ENCODE measurements at places on chromosomes 6 and 20.

DNA sequence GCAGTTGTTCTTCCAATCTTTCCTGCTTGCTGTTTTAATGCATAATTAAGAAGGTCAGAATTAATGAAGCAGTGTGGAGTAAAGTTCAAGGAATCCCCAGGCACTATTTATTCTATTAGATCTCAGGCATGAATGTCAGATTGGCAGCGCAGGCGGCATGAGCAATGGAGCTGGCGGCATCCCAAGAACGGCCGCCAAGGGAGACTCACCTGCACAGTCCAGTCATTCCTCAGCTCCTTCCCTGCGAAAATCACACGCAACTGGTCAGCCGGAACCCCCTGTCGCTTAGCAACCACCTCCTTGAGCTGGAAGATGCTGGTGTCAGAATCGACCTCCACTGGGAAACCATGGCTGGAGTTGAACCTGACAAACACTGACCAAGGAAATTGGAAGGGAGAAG is 284.5 kb downstream of the PRKN start:
- H3K4me1 ChIP-seq = no peaks in the 10 kb centered on the region
- H3K27ac ChIP-seq = no peak overlapping the region
- no peak overlapping the region for H3K4me3 ChIP-seq
- H3K27me3 ChIP-seq = no peaks in the 10 kb centered on the region

DNA sequence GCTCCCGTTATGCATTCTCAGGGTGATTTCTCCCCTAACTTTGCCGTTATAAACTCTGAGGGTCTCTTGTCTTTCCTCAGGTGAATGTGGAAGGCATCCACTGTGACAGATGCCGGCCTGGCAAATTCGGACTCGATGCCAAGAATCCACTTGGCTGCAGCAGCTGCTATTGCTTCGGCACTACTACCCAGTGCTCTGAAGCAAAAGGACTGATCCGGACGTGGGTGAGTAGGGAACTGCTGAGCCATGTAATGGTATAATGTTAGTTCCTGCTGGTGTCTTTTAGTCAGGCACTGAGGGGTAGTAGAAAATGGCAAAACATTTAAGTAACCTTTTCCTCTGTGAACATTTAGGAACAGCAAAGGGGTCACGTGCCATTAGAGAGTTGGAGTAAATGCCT is 395.4 kb downstream of the ARHGAP18 start:
- H3K27me3 ChIP-seq = no peaks in the 10 kb centered on the region
- H3K4me3 ChIP-seq = no peak overlapping the region
- DNase-seq = no peak

DNA sequence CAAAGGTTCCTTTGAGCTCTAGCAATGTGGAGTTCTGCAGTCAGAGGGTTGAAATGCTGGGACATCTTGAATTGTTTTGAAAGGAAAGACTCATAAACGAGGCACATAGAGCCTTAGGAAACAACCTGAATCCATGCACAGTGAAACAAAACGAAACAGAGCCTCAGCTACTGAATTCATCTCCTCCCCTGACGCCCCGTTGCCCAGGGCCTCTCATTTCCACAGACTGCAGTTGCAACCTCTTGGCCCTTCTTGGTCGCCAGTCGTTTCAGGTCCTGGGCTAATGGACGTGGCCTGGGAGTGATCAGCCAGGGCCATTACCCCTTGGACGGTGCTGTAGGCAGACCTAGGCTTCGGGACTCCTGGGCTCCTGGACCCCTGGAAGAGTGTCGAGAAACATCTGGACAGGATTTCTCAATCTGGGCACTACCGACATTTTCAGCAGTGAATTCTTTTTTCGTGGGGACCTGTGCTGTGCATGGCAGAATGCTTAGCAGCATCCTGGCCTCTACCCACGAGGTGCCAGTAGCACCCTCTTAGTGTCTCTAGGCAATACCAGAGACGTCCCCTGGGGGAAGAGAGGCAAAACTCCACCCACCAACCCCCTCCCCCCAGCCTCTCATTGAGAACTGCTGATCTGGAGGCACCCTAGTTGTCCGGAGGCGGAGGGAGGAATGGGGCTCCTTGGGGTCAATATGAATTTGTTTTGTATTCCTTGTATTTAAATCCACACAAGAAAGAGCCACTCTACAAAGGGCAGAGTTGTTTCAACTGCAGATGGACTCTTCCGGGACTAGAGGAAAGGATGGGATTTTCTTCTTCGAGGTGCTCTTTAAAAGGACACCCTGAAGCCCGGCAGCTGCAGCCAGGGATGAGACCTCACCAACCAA is 50.2 kb downstream of the TMEM242 start:
- H3K4me3 ChIP-seq = no peak overlapping the region
- H3K27ac ChIP-seq = peak overlapping the region; percentile 84
- H3K36me3 ChIP-seq = no peaks in the 10 kb centered on the region
- no peaks in the 10 kb centered on the region for H3K27me3 ChIP-seq

DNA sequence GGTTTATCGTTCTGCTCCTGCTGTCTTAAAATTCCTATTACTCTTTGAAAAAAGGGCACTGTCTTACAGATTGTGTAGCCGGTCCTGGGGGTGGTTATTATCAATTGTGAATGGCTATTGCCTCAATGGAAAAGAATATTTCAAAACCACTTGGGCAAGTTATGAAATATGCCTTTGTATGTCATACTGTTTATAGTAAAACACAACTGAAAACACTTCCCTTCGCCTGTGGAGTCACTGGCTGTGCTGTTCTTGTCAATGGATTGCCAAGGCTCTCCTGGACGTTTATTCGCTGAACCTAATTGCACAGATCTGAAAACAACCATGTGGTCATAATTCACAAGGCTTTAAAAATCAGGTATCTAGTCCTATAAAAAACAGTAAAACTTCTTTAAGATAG is 47.8 kb upstream of the TAGAP start:
- DNase-seq = no peak
- H3K27ac ChIP-seq = no peak overlapping the region
- no peaks in the 10 kb centered on the region for H3K36me3 ChIP-seq
- no peak overlapping the region for H3K4me3 ChIP-seq

GRCh38 chr20:45283551-45284057 is 23.0 kb upstream of the RBPJL start:
- H3K4me1 ChIP-seq = peaks cover 3% of the 10 kb centered on the region
- H3K27me3 ChIP-seq = no peaks in the 10 kb centered on the region
- DNase-seq = no peak

DNA sequence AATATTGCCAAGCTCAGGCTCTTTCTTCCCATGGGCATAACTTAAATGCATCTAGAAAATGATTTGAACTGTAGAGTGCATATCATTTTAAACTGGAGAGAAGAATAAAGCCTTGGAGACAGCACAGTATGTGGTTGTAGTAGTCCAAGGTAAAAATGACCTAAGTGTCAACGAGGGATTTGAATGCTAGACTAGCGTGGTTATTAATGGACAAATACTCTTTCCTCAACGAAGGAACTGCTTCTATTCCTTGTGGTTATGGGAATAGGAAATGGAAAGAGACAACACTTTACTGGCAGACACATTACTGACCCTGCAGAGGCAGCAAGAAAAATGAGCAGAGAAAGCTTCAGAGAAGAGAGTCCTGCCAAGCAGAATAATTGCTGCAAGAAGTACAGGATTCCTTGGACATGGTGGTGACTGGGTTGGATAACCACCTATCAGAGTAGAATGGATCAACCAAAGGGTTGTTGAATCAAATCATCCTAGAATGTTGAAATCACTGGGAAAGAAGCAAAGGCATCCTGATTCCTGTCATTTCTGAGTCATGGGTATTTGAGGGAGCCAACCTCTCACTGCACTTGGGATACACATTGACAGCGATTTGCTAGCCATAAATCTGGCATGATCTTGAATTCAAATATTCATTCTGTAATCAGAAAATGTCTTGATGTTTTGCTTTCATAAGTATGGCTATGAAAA is 258.1 kb upstream of the EPHA7 start:
- no peak overlapping the region for H3K4me3 ChIP-seq
- H3K27me3 ChIP-seq = no peaks in the 10 kb centered on the region
- no peaks in the 10 kb centered on the region for H3K4me1 ChIP-seq
- DNase-seq = no peak
- no peaks in the 10 kb centered on the region for H3K36me3 ChIP-seq

DNA sequence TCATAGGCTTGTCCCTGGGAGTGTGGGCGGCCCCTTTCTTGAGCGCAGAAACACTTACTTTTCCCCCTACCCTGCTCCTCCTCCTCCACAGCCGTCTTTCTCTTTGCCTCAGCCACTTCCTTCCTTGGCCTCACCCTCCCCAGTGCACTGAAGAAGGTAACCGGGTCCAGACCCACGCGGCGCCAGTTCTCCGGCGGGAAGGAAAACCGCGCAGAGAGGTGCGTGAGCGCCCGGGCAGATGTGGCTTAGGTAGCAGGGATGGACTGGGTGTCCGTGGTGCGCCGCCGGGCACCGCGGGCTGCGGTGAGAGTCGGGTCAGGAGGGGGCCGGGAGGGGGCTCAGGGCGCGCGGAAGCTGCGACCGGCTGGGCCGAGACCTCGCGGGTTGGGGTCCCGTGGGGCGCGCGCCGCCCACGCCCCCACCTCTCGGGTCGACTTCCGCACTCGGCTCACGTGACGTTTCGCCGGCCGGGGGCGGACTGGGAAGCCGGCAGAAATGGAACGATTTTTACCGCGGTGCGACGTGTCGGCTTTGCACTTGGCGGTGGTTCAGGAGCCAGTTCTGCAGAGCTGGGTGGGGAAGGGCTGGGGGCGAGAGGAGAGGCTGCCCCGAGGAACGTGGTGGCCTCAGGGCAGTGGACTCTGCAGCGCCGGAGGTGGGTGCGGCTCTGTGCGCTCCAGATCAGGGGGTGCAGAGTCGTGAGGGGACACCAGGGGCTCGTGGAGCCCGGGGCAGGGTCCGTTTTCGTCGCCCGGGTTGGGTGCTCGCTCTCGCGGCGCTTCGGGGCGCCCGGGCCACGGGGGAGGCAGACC is at the start of gene ABRACL:
Gene ABRACL, plus strand, starts transcription at position 88 of the 812 bp plus-strand sequence. CDS start 5,416 bp downstream, outside the sequence.
- peak within 1 kb of the TSS; percentile 95 for H3K4me3 ChIP-seq
- DNase-seq = peak; percentile 11
- H3K36me3 ChIP-seq = no peaks in the 10 kb centered on the region

DNA sequence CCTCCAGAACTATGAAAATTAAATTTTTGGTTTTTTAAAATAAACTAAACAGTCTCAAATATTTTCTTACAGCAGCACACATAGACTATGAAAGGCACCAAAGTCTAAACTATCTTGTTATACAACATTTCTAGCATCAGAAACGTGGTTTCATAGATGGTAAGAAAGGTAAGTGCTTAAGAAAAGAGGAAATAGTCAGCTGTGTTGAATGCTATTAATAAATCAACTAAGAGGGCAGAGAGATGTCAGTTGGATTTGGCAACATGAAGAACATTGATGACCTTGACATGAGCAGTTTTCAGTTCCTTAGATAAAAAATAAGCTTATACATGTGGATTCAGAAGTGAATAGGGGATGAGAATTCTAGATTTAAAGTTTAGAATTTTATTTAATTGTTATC is 113.6 kb downstream of the RFX6 start:
- H3K4me1 ChIP-seq = no peaks in the 10 kb centered on the region
- no peak for DNase-seq
- no peak overlapping the region for H3K27ac ChIP-seq
- no peaks in the 10 kb centered on the region for H3K27me3 ChIP-seq

- H3K27me3 ChIP-seq = peaks cover 71% of the 10 kb centered on the region
- H3K27ac ChIP-seq = no peak overlapping the region
- no peak overlapping the region for H3K4me3 ChIP-seq
- no peaks in the 10 kb centered on the region for H3K36me3 ChIP-seq
These were observed 16.9 kb downstream of the CDH22 start for GRCh38 chr20:46291401-46291800.

- H3K27ac ChIP-seq = no peak overlapping the region
- H3K4me1 ChIP-seq = no peaks in the 10 kb centered on the region
- H3K27me3 ChIP-seq = no peaks in the 10 kb centered on the region
- no peak for DNase-seq
- H3K36me3 ChIP-seq = no peaks in the 10 kb centered on the region
These were observed 35.9 kb downstream of the EPM2A start for GRCh38 chr6:145699462-145699861.

DNA sequence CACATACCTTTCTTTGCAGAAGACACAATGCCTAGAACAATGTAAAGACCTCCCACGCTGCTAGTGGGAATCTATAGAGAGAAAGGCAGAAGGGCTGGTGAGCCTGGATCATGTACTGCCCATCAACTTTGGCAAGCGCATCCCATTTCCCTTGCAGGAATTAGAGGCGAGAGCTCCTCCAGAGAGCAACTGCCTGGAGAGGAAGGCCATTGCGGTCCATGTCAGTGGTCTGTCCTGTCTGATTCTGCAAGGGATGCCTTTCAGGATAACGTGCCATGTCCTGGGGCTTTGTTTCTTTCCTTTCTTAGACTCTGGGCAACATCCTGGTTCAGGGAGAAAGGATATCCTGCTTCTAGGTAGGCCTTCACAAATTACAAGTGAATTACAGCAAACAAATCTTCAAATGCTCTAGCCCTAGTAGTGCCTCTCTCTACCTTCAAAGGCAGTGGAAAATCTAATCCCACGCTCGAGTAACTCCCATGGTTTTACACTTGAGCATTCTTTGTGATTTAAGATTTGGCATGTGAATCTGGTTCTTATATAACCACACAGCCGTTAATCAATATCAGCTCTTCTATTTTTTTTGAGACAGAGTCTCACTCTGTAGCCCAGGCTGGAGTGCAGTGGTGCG is 38.5 kb downstream of the GCNT2 start:
- no peak for DNase-seq
- H3K36me3 ChIP-seq = no peaks in the 10 kb centered on the region
- no peak overlapping the region for H3K4me3 ChIP-seq
- peaks cover 22% of the 10 kb centered on the region for H3K4me1 ChIP-seq
- no peaks in the 10 kb centered on the region for H3K27me3 ChIP-seq

DNA sequence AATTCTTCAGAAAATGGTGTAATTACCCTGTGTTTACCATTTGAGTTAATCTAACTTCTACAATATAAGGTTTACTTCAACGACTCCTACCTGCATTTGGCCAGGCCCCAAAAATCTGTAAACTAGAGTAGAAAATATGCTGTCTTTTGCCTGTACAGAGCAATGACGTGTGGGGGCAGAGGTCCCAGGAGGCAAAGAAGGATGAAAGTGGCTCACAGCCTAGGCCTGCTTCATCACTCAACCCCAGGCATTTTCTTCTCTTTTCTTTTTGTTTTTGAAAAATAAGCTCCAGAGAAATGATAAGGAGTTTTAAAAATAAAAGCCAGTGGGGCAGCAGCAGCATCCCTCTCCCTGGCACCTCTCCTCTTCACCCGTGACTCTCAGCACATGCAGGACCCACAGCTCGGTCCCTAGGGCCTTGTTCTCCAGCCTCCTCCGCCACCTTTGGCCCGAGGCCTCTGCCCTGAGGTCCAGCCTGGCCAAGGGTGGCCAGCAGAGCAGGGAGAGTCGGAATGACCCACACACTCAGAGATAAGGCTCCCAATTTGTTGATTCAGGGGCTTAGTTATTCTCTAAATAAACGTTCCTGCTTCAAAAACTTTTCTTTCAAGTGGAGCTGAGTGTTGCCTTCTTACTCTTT is 310.3 kb upstream of the RNF24 start:
- no peaks in the 10 kb centered on the region for H3K27me3 ChIP-seq
- no peak overlapping the region for H3K27ac ChIP-seq
- H3K4me1 ChIP-seq = no peaks in the 10 kb centered on the region
- H3K36me3 ChIP-seq = no peaks in the 10 kb centered on the region
- no peak overlapping the region for H3K4me3 ChIP-seq

- no peaks in the 10 kb centered on the region for H3K36me3 ChIP-seq
- no peak overlapping the region for H3K4me3 ChIP-seq
- no peak for DNase-seq
- no peak overlapping the region for H3K27ac ChIP-seq
- H3K4me1 ChIP-seq = no peaks in the 10 kb centered on the region
These were observed 363.8 kb downstream of the PRKN start for GRCh38 chr6:162363757-162364156.

GRCh38 chr20:60244373-60245146 is 286.3 kb downstream of the CDH26 start:
- H3K36me3 ChIP-seq = no peaks in the 10 kb centered on the region
- no peak for DNase-seq
- no peak overlapping the region for H3K4me3 ChIP-seq
- H3K27me3 ChIP-seq = no peaks in the 10 kb centered on the region
- H3K4me1 ChIP-seq = no peaks in the 10 kb centered on the region
- no peak overlapping the region for H3K27ac ChIP-seq

Measured in esophagus squamous epithelium (tissue), 5 donors.